Brain (organoid and tissue), 16 donors: ENCODE measurements at places on chromosomes 16 and 17. TPM values are rescaled to one million over a fixed set of nuclear protein-coding genes. Genes with fewer than 3 reads are reported as not detected.

The CACNG5 gene
- 2.2 TPM for polyA plus RNA-seq

The NPIPA3 gene
- polyA plus RNA-seq: 0.93 TPM

The BIRC5 gene
- 66.4 TPM for polyA plus RNA-seq

The STX4 gene
- 58.3 TPM for polyA plus RNA-seq

The GRAPL gene
- polyA plus RNA-seq: not detected

The ITGAL gene
- 1.5 TPM for polyA plus RNA-seq
